ENCODE measurements at places on chromosomes 5 and 9.
A peak's percentile ranks its signal among the peaks of the same experiment; 100 is the strongest.

GRCh38 chr5:89536020-89536419 lies 653.0 kb upstream of the MEF2C start:
- DNase-seq = no peak

DNA sequence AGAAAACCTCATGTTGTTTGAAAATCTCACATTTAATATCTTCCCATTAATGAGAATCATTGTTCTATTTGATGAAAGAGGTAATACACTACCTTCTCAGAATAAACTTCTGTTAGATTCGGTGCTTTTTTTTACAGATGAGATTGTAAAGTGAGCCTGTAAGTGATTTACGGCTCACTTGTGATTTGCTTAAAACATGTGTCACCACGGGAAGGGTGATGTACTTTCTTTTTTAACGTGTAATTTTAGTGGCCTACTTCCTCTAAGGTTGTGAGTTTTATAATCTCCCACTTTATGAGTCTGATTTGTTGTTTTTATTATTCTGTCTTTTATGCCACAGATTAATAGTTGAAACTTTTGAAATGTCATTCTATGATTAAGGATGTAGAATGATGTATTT lies 15.9 kb downstream of the ANXA1 start:
- DNase-seq = no peak

DNA sequence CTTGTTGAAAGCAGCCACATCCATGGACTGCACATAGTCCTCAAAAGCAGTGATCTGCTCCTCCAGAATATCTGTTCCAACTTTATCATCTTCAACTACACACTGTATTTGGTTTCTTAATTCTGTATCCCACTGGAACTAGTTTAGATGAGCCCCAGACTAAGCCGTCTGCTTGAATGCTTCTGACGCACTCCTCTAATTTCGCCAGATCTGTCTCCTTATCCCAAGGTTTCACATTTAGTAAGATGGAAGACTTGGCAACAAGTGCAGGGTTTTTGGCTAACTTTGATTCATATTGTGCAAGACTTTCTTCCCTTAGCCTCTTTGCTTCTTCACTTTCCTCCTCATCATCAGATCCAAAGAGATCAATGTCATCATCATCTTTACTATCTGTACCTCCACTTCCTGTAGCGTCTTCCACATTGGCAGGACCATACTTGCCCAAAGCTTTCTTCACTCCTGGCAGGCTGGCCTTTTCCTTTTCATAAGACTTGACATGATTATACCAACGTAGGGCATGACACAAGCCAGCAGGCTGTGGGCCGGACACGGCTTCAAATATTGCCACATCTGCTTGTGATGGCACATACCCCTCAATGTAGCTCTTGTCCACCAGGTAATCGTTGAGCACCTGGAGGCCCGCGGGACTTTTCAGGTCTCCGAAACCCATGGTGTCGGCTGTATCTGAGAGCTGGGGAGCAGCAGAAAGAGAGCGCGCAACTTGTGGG lies 56.2 kb upstream of the PIK3R1 start:
- no peak for DNase-seq

DNA sequence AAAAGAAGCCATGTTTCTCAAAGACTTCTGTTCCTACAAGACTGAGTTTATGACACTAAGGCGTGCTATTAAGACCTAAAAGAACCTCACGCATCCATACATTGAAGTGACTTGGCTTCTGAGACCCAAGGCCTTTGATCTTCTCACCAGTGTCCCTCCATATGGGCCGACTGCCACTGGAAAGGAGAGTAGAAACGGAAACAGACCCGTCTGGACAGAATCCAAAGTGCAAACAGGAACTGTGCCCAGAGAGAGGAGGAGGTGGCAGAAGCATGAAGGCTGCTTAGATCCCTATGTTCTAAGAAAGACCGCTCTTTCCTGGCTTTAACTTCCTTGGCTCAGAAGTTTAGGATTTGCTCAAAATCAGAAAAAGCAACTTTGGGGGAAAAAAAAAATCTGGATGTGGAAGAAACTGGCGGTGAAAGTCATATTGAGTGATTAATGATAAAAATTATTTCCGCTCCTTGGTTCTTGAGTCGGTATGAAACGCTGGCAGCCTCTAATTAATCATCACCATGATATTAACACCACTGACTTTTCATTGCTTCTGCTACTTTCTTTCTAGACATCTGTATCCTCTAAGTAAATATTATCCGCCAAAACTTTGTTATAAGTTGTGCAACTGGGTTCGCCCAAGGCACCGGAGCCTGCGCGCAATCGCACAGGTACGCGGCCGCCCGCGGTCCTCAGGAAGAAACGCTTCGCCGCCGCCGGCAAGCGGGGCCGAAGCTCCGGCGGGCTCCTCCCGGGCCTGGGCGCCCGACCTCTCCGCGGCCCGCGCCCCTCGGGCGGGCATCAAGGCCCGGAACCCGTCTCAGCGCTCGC lies 726 bp downstream of the DAP start:
- peak; percentile 38 for DNase-seq

DNA sequence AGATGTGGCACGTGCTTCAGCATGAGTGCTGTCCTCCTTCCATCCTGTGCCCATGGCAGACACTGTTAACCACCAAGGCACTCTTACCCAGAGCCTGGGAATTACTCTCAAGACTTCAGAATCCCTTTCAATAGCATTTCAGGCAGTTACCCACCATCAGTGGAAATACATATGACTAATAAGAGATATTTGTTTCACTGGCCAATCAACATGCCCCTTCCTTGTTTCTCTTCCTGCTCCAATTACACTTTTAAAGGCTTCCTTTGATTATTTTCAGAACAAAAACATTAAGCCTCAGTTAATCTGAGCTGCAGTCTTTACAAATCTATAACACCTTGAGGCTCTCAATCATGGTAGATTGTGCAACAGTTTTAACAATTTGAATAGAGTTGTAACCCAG lies 70.8 kb downstream of the PRELID2 start:
- DNase-seq = no peak

DNA sequence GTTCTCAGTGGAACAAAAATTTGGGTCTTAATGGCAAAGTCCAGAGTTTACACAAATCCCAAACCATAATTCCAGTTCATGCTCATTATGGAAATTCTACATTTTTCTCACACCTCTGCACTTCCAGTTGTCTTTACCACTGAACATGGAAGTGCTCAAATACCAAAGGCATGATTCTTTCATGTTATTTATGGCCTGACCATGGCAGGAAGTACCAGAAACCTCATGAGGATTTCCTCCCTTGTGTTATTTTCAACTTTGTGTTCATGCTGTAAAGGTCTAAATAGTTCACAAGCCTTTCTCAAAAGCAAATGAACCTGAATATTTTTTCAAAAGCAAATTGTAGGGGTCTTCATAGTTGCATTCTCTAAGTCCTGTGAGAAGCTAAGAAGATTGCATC lies 82.0 kb upstream of the ITGA1 start:
- DNase-seq = no peak

DNA sequence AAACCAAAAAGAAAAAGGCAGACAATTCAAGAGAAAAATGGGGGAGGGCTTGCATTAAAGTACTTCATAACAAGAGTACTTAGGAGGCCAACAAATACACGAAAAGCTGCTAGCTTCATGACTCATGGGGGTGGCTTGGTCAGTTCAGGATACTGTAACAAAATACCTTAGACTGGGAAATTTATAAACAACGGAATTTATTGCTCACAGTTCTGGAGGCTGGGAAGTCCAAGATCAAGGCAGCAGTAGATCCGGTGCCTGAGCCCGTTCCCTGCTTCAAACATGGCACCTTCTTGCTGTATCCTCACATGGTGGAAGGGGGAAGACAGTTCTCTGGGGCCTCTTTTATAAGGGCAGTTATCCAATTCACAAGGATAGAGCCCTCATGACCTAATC lies 111.4 kb downstream of the C9orf50 start:
- DNase-seq = no peak

DNA sequence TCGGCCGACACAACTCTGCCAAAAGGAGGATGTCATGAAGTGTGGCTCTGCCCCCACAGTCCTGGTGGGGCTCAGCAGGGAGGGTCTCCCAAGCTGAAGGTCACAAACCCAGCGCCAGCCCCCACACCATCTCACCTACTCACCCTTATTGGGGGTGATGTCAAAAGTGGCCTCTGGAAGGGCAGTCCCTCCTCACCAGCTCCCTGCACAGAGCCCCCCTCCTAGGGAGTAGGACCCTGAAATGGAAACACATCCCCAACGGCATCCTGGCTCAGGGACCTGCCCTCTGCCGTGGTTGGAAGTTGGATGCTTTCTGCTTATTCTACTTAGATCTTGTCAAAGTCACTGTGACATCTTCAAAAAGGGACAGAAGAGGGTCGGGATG lies 89.5 kb downstream of the NSUN2 start:
- DNase-seq = no peak

- no peak for DNase-seq
Observed at GRCh38 chr5:77981820-77982219, 205.7 kb upstream of the TBCA start.

GRCh38 chr9:129887334-129888292 lies 52.4 kb downstream of the USP20 start:
- no peak for DNase-seq

GRCh38 chr5:36743891-36744772 lies 132.4 kb upstream of the NIPBL start:
- peak; percentile 72 for DNase-seq

DNA sequence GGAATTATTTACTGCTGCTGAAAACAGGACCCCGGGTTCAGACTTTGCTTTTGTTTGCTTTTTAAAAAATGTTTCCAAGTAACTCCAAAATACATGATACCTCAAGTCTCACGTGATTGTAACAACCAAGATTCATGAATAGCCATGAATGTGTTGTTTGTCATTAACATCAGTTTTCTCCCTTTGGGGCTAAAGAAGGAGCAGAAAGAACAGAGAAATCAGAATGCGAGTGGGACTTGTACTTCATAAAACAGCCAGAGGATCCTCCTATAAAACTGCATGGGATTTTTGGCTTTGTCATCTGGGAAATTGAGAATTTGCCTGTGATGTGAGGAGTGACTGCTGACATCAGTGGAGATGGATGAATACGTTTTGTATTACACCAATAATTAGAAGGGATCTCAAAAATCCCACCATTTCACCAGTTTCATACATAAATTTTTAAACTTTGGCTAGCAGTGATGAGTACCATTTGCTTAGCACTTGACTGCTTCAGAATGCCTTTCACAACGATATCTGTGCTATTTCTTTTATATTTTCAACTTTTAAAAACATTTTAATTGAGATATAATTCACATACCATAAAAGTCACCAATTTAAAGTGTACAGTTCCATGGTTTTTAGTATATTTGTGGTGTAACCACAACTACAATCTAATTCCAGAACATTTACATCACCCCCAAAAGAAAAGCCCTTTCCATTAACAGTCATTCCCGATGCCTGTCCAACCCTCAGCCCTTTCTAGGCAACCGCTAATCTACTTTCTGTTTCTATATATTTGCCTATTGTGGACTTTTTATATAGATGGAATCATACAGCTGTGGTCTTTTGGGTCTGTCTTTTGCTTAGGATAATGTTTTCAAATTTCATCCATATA lies 126.9 kb upstream of the ANKRD55 start:
- DNase-seq = no peak

Measured in foreskin melanocyte (primary cell).